ENCODE measurements at places on chromosomes 6 and 20.
A peak's percentile ranks its signal among the peaks of the same experiment; 100 is the strongest.

- no peak for DNase-seq
Measured at GRCh38 chr6:1023229-1023628, 288.7 kb upstream of the FOXQ1 start.

- DNase-seq, result no peak
Measured at GRCh38 chr20:25336561-25337422, 53.8 kb downstream of the ABHD12 start.

DNA sequence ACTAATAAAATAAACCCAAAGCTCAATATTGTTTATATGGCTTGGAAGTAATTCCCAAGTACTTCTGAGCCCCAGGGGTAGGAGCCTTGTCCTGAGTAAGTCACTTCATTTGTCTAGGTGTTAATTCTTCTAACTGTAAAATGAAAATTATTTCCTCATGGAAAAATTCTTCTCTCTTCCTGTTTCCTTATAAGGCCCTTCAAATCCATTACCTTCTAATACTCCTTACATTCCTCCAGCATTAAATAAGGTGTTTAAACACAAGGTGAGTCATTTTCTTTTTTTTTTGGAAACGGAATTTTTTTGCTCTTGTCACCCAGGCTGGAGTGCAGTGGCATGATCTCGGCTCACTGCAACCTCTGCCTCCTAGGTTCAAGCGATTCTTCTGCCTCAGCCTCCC, 41.9 kb downstream of the PRR18 start:
- DNase-seq, result no peak

GRCh38 chr20:51643390-51643789, 100.9 kb upstream of the NFATC2 start:
- no peak for DNase-seq

- DNase-seq, result no peak
Measured at GRCh38 chr6:109799129-109799528, 108.0 kb downstream of the FIG4 start.

DNA sequence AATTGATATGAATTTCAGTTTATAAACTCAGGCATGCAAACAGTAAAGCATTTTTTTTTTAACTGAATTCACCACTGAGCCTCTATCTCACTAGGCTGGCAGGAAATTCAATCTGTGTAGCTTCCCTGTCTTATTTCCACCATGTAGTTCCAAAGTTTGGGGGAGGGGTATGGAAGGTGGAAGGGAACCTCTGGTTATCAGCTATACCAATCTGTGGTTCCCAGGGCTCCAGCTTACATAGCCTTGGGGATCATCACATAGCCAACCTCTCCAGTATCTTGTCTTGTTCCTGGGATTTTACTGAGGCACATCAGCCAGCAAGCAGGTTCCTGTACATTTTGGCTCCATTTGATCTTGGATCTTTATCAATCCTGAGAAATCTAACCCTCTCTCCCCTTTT, 15.6 kb downstream of the RAD21L1 start:
- DNase-seq, result no peak

DNA sequence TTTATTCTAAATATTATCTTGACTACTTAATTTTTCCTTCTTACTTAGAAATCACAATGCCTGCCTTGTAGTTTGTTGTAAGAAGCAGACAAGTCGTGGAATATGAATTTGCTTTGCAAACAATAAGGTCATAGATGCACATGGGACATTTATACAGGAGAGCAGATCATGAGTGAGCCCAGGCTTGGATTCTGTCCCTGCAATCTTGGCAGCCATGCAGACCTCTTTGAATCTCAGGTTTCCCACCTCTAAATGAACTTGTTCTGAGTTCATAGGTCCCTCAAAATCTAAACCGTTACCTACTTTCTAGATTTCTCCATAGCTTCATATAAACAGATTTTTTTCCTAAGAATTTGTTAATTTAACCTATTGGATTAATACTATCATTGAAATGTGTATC, 19.5 kb downstream of the KIAA0408 start:
- no peak for DNase-seq

DNA sequence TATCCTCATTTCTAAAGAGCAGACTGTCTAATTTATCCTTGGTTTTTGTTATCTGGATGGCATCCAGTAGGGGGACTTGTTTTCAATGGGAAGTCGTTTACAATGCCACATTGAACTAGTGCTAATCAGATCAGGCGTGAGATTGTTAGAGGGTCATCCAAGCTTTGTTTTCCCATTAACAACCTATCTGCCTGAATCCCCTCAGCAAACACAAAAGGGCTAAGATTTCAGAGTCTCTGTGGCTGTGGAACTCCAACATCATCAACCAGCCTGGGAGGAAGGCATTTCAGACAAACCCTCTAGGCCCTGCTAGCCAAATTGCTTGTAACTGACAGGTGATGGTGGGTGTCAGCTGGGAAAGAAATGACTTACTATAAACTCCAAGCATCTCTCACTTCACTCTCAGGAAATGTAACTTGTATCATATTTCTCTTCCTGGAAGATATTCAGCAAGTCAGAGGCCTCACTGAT, 47.7 kb downstream of the COL19A1 start:
- DNase-seq, result no peak

DNA sequence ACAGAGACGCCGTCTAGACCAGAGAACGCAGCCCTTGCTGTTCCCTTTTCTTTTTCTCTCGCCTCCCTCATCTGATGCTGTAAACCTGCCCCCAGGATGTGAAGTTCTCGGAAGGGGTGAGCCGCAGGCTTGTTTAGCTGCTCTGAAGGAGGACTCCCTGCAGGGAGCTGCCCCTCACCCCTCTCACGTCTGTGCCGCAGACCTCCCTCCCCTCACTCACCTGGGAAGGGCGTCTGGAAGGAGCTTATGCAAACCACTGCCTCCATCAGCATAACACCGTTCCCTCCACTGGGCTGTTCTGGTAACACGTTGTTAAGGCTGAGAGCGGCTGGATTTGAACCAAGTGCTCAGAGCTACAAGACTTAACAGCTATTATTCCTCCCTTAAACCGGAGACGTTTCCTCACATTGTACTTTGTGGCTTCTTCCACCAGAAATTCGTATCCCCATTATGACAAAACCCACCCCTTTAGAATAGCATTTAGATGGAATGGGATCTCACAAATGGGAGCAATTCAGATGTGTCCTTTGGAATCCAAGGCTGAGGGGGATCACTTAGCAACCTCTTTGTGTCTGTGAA, 99.8 kb downstream of the SMOC2 start:
- DNase-seq, result no peak

- DNase-seq, result no peak
Measured at GRCh38 chr6:13531956-13532355, 42.4 kb upstream of the SIRT5 start.

DNA sequence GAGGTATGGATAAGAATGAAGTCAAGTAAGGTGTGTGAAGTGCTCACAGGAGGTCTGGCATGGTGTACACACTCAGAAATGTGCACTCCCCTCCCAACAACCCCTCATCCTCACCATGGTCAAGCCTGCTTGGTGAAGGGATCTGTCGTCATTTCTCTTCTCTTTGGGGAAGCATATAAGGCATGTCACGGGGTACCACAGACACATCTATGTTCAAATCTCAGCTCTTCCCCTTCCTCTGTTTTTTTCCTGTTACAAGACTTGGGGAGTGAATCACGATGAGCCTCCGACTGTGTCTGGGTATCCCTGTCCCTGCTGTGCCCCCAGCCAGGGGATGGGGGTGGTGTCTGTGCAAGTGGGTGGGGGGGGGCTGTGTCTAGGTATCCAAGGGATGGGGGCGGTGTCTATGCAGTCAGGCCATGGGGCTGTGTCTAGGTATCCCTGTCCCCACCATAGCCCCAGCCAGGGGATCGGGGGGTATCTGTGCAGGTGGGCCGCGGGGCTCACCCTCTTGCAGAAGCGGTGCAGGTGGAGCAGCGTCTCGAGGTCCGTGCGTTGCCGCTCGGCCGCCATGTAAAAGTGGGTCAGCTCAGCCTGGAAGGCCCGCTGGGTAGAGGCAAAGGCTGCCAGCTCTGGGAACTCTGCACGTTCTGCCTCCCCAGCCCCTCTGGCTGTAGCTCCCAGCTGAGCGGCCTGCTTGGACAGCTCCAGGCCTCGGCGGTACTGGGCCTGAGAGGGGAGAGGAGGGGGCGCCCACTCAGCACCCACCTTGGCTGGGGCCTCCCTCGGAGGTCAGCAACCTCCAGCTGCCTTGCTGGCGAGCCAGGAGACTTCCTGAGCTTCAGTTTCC, 43.6 kb downstream of the KIAA1755 start:
- no peak for DNase-seq

- peak; percentile 12 for DNase-seq
Measured at GRCh38 chr6:113352029-113352801, 504.9 kb upstream of the MARCKS start.

- no peak for DNase-seq
Measured at GRCh38 chr6:44567406-44567805, 179.9 kb downstream of the CDC5L start.

DNA sequence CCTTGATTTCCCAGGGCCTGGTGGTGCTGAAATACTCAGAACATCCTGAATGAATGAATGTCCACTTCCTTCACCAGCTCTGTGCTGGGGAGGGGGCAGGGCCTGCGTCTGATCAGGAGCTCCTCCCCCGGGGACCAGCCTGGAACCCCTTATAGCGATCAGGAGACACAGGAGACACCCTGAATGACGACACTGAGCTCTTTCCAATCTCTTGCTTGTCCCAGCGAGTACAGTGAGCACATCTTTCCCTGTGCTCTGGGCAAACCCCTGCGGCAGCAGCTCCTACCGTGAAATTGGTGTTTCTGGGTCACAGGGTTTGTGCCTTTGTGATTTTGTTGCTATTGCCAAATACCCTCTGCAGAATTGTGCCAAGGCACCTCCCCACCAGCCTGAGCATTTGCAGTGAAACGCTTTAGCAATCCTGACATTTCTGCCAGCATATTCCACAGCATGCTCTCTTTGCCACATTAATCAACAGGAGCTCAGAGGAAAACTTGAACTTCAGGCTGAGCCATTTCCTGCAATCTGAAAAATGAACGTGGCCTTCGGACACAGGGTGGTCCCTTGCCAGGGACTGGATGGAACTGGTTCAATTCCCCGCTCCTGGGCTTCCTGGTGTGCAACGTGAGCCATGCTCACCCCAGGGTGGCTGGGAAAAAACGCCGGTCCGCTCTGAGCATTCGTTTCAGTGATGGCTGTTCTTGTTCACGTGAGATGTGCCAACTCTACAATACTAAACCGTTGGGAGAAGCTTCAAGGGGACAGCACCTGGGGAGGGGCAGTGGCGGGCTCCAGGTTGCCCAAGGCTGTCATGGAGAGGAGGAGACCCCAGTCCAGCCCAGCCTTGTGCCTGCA, 23.1 kb upstream of the MRGBP start:
- DNase-seq, result no peak

- no peak for DNase-seq
Measured at GRCh38 chr20:14829906-14830305, 492.5 kb upstream of the FLRT3 start.

DNA sequence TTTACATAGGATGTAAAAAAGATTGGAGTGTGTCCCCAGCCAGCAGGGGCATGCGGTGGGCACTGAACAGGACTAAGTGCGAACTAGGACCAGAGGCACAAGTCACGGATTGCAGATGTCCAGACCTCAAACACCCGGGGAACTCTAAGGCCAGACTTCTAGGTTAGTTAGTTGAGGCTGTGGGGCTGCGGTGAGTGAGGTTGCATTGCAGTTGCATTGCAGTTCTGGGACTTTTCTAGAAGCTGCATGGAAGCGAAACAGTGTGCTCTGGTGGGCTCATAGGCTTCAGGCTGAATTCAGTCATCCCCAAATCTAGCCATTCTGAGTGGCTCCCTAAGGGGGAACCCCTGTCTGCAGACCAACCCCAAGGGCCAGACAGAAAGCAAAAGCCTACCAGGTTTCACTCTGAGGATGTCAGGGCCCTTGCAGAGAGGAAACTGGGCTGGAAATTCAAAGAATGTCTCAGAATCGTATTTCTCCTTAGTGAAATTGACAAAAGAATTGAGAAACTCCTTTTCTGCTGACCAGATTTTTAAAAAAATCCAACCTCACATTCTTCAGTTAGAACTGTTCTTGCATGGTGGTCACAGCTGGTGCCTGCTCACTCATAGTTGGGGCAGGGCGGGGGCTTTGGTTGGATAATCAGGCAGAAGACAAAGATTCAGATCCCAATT, 182.8 kb downstream of the ZDHHC14 start:
- no peak for DNase-seq

DNA sequence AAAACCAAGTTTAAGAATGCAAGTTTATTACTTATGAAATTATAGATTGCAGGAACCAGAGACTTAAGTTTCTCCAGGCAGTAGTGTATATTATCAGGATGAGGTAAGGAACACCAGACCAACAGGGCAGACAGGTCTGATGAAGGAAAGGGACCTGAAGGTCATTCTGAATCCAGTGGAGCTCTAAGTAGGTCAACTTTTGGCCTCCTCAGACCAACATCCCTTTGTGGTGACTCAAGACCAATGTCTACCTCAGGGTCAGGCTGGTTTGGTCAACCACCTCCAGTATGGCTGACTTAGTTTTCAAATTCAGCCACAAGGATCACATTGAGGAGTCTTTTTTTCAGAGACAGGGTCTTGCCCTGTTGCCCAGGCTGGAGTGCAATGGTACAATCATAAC, 38.7 kb upstream of the TFAP2A start:
- DNase-seq, result no peak

- peak; percentile 57 for DNase-seq
Measured at GRCh38 chr6:87832025-87832825, 130.2 kb upstream of the AKIRIN2 start.
